CD4-positive, alpha-beta T cell (primary cell): ENCODE measurements at places on chromosomes 5 and 9. TPM values are rescaled to one million over a fixed set of nuclear protein-coding genes. Genes with fewer than 3 reads are reported as not detected.

- peaks cover 23% of the 10 kb centered on the region for H3K36me3 ChIP-seq
- no peak for DNase-seq
- no peak overlapping the region for H3K4me3 ChIP-seq
- H3K4me1 ChIP-seq, result peaks cover 71% of the 10 kb centered on the region
- H3K27me3 ChIP-seq, result no peaks in the 10 kb centered on the region
Measured at GRCh38 chr9:93126151-93126781, 7.8 kb downstream of the NINJ1 start.

The NUTM2G gene
- not detected for total RNA-seq

DNA sequence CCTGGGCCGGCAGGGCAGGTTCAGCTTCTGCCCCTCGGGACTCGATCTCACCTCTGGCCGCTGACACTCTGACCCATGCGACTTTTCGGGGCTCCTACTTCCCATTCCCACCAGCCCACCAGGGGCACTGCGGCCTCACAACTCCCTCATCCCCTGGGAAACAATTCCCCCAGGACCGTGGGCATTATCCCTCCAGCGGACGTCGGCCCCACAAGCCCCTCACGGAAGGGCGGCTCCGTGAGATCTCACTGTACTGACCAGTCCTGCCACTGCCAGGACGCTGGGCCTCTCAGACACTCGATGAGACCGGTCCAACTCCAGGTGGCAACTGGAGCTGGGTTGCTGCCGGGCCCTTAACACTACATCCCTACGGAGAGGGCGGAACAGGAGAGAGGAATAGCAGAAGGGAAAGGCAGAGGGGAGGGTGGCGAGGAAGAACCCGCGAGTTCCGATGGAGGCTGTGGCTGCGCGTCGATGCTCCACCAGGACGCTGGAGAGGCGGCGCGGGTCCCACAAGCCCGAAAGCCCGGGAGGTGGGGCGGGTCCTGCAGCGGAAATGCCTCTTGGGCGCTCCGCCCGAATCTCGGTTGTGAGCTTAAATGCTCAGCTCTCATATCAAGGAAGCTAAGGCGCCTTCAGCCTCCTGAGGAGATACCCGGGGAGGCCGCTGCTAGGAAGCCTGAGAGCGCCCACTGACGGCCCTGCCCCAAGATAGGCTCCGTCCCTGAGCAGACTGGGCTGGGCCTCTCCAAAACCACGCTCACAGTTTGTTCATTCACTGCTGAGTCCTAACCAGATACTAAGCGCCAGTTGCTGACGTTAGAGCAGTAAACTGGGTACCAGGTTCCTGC lies 36.3 kb downstream of the VCP start:
- H3K27me3 ChIP-seq, result no peaks in the 10 kb centered on the region
- peak overlapping the region; percentile 42 for H3K4me3 ChIP-seq
- no peak overlapping the region for H3K27ac ChIP-seq
- DNase-seq, result peak; percentile 39

The SLCO4C1 gene
- total RNA-seq, result 0.11 TPM

DNA sequence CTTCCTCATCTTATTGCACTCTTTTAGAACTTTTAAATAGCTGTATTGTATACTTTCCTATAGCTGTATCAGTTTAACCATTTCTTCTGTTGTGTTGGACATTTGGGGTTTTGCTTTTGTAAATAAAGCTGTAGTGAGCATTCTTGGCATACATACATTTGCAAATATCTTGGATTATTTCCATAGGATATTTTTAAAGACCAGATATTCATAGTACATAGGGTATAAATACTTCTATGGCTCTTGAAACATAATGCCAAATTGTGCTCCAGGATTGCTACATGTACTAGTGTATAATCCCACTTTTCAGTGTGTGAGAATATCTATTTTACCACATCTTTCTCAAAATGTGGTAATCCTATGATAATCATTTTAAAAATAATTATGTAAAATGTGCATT lies 51.2 kb downstream of the SCAMP1 start:
- no peak overlapping the region for H3K4me3 ChIP-seq
- no peak overlapping the region for H3K27ac ChIP-seq
- no peak for DNase-seq
- H3K27me3 ChIP-seq, result no peaks in the 10 kb centered on the region

The IL33 gene
- not detected for total RNA-seq

DNA sequence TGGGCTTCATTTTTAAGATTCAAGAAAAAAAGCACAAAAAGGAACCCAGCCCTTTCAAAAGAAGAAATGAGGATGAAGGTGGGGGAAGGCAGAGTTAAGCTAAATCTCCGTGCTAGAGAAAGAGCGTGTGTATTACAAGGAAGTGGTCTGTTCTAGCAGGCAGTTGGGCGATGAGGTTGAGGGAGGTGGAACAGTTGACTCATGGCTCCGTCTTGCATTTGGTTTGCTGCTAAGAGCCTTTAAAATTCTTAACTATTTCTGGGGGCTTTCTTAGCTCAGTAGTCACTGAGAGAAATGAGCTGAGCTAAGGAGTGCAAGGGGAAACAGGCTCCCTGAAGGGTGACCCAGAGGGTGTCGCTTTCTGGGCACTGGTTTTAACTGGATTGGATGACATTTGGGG lies 117.4 kb downstream of the GCNT1 start:
- H3K36me3 ChIP-seq, result no peaks in the 10 kb centered on the region
- H3K4me3 ChIP-seq, result no peak overlapping the region
- H3K4me1 ChIP-seq, result peaks cover 2% of the 10 kb centered on the region
- peaks cover 19% of the 10 kb centered on the region for H3K27me3 ChIP-seq

The MIER3 gene
- total RNA-seq, result 26.1 TPM

The MLANA gene
- total RNA-seq, result not detected

The PHF24 gene
- not detected for total RNA-seq

DNA sequence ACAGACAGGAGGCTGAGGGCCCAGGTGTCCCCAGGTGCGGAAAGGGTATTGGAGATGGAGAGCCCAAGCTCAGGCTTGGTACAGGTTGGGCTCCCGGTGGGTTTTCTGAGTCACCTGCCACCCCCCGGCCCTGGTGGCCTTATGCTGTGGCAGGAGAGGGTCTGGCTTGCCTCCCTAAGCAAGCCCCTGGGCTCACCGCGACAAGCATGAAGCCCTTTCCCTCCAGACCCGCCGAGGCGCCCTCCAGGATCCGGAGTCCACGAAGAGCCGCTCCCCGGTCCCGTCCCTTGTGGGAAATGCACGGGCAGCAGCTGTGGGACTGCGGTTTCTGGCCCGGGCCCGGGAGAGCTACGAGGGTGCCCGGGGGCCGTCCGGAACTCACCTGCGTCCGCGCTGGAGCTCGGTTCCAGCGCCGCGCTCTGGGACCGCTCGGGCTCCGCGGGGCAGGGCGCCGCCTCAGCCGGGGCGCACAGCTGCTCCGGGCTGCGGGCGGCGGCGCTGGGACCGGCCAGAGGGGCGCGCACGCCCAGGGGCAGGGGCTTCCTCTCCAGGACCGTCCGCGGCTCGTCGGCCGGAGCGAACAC lies 757 bp downstream of the SAPCD2 start:
- no peak for DNase-seq
- no peak overlapping the region for H3K27ac ChIP-seq

GRCh38 chr9:22105005-22105722 lies 96.1 kb upstream of the CDKN2B start:
- H3K36me3 ChIP-seq, result no peaks in the 10 kb centered on the region
- no peaks in the 10 kb centered on the region for H3K27me3 ChIP-seq
- DNase-seq, result no peak
- H3K4me1 ChIP-seq, result peaks cover 7% of the 10 kb centered on the region
- no peak overlapping the region for H3K27ac ChIP-seq

DNA sequence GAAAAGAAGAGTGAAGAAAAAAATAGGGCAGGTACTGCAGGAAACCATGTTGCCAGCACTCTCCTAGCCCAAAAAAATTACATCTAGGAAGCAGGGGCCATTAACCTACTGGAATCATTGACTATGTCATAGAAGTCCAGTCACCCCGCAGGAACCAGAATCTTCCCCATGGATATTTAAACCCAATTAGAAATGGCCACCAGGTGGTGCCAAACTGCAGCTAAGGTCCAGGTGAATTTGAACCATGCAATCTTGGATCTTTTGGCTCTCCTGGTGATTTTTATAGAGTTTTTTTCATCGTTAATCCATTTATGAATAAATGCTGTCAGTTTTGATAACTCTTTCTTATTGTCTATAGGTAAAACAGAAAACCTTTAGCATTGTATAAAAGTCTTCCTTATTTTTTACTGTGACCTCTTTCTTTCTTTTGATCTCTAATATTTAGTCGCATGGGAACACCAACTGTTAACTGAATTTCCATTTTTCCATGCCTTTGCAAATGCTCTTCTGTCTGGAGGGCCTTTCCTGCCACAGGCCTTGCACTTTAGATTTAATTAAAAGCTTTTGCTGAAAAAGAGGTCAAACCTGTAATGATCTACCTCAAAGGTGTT lies 147.5 kb upstream of the FGF10 start:
- H3K36me3 ChIP-seq, result no peaks in the 10 kb centered on the region
- no peak overlapping the region for H3K4me3 ChIP-seq
- no peaks in the 10 kb centered on the region for H3K27me3 ChIP-seq

DNA sequence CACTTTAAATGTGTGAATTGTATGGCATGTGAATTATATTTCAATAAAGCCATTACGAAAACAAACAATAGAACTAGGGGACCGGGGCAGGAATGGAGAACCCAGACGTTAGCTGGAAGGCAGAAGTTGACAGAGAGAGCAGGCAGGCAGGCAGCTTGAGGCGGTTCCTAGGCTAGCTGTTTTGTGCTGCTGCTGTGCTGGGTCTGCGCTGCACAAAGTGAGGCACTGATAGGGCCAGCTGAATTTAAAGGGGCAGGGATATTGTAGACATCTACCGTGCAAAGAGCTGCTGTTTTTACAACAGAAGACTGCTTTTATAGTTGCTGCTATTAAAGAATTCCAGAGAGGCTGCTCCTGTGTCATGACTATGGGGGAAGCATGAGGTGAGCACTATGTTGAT lies 21.6 kb upstream of the MIER3 start:
- no peak overlapping the region for H3K4me3 ChIP-seq
- no peaks in the 10 kb centered on the region for H3K27me3 ChIP-seq
- no peaks in the 10 kb centered on the region for H3K4me1 ChIP-seq
- no peak for DNase-seq

GRCh38 chr9:96877269-96877668 lies 23.0 kb upstream of the ZNF782 start:
- H3K4me1 ChIP-seq, result peaks cover 23% of the 10 kb centered on the region
- H3K36me3 ChIP-seq, result no peaks in the 10 kb centered on the region
- DNase-seq, result no peak
- no peak overlapping the region for H3K4me3 ChIP-seq
- H3K27me3 ChIP-seq, result peaks cover 40% of the 10 kb centered on the region
- H3K27ac ChIP-seq, result no peak overlapping the region

The SPINK6 gene
- not detected for total RNA-seq

DNA sequence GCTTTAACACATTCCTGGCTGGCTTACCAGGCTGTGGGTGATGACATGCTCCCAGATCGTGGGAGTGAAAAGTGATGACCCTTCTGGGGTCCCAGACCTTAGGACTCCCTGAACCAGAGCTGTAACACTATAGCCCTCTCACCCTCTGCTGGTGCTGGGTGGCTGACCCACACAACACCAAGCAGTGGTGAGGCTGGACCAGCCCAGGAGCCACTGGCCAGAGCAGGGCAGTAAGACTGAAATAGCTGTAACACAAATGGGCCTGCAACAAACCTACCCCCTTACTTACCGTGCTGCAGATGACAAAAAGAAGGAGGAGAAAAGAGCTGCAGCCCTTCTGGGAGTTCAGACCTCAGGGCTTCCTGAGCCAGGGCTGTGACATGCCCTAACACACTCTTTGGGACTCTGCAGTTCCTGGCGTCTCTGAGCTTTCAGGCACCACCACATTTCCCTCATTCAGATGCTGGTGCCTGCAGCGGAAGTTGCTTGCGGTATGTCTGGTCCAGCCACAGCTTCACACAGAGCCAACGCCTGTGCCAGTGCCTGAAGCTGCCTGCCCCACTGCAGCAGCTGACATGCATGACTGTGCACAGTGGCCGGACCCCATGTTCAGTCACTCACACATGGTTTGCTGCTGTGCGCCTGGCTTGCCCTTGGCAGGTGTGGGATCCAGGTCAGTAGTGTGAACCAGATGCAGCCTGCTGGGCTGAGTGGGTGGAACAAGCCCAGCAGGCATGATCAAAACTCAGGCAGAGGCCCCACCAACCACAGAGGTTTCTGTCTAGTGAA lies 1247.4 kb downstream of the EFNA5 start:
- no peak for DNase-seq
- H3K4me1 ChIP-seq, result no peaks in the 10 kb centered on the region
- H3K4me3 ChIP-seq, result no peak overlapping the region
- H3K27me3 ChIP-seq, result no peaks in the 10 kb centered on the region
- H3K27ac ChIP-seq, result no peak overlapping the region

DNA sequence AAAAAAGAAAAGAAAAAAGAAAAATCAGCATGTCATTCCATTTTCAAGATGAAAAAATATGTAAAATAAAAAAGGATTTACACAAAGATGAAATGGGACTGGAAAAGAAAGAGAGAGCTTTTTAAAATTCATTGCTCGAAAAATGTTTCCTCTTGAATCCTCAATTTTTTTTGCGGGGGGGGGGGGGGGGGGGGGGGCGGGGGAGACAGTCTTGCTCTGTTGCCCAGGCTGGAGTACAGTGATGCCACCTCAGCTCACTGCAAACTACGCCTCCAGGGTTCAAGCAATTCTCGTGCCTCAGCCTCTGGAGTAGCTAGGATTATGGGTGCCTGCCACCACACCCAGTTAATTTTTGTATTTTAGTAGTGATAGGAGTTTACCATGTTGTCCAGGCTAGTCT lies 16.5 kb downstream of the PFDN1 start:
- no peaks in the 10 kb centered on the region for H3K27me3 ChIP-seq
- DNase-seq, result no peak
- no peak overlapping the region for H3K27ac ChIP-seq

The PCDHB2 gene
- not detected for total RNA-seq

DNA sequence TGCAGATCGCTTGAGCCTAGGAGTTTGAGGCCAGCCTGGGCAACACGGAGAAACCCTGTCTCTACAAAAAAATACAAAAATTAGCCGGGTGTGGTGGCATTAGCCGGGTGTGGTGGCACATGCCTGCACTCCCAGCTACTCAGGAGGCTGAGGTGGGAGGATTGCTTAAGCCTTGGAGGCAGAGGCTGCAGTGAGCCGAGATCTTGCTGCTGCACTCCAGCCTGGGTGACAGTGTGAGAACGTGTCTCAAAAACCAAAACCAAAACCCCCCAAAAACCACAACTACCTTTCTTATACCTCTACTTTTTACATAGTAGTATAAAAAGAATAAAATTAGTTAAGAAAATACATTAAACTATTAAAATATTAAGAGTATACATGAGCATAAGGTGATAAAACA lies 121.2 kb downstream of the RAPGEF6 start:
- no peak overlapping the region for H3K4me3 ChIP-seq
- H3K27me3 ChIP-seq, result no peaks in the 10 kb centered on the region
- H3K27ac ChIP-seq, result peak overlapping the region; percentile 1
- H3K36me3 ChIP-seq, result peaks cover 24% of the 10 kb centered on the region
- DNase-seq, result no peak
- peaks cover 29% of the 10 kb centered on the region for H3K4me1 ChIP-seq
